EH (cell line): ENCODE measurements at places on chromosomes 4 and X.

GRCh38 chrX:39196192-39197102 is 395.2 kb downstream of the MID1IP1 start:
- peak; percentile 19 for DNase-seq

- DNase-seq, result no peak
Observed at GRCh38 chr4:30832639-30833038, 112.5 kb downstream of the PCDH7 start.

DNA sequence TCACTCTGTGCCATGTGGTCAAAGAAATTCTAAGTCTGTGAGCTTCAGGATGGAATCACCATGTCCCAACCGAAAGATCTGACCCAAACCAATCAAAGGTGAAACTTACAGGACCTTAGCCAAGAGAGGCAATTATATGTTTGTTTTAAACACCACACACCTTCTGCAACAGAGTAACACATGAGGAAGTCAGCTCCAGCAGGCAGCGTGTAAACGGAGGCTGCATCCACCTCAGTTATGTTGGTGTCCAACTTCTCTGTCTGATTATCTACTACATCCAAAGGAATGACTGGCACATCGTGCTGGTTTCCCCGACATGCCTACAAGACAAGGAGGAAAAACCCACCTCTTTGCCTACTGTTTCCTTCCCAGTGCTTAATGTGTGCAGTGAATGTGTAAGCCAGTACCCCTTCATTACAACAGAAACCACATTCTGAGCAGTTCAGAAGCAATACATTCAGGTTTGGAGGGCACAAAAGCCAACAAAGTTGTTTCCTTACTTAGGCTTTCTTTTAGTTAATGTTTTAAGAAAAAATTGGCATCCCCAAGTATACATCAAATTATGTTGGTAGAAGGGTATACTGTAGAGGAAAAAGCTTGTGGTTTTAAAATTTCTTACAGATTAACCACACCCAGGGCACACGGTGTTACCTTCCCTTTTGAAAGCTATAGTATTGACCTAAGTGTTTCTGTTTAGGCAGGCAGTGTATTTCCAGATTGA is 12.4 kb downstream of the CASP6 start:
- DNase-seq, result no peak

DNA sequence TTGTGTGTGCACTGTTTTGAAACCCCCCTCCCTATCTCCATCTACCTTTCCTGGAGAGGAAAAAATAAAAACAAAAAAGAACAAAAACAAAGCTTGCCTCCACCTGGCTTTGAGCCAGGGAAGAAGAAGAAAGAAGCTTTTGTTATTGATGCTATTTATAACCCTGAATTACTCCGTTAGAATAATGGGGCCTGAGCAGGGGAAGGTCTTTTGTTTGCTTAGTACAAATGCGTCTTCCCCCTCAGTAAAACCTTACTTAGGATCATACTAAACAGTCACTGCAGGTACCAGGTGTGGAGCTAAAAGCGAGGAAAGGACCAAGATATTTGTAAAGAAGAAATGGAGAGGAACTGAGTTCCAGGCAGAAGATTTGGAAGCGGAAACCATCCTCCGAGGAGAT is 352.1 kb downstream of the KCNIP4 start:
- no peak for DNase-seq

GRCh38 chrX:48802905-48803200 is 986 bp downstream of the HDAC6 start:
- DNase-seq, result peak; percentile 19

- no peak for DNase-seq
Observed at GRCh38 chr4:70522626-70523025, 4.3 kb downstream of the AMTN start.
